ENCODE measurements at places on chromosomes 3 and 15. TPM values are rescaled to one million over a fixed set of nuclear protein-coding genes. Genes with fewer than 3 reads are reported as not detected.
A peak's percentile ranks its signal among the peaks of the same experiment; 100 is the strongest.

DNA sequence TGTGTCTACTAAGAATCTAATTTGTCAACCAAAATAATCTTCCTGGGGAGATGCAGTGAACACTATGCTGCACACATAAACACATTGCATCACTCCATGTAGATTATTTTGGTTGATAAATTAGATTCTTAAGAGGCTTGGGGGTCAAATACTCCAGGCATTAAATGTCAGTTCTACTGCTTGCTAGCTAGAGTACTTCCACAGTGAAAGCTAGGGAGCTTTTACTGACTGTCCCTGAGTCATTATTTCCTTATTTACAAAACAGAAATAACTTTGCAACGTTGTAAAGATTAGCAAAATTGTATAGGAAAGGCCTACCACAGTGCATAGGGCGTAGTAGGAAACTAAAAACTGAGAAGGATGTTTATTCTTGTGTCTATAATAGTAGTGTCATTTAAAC is 12.9 kb upstream of the TMC3 start:
- no peaks in the 10 kb centered on the region for H3K4me1 ChIP-seq
- no peak for DNase-seq
- no peaks in the 10 kb centered on the region for H3K27me3 ChIP-seq
- no peak overlapping the region for H3K27ac ChIP-seq
- no peaks in the 10 kb centered on the region for H3K36me3 ChIP-seq

DNA sequence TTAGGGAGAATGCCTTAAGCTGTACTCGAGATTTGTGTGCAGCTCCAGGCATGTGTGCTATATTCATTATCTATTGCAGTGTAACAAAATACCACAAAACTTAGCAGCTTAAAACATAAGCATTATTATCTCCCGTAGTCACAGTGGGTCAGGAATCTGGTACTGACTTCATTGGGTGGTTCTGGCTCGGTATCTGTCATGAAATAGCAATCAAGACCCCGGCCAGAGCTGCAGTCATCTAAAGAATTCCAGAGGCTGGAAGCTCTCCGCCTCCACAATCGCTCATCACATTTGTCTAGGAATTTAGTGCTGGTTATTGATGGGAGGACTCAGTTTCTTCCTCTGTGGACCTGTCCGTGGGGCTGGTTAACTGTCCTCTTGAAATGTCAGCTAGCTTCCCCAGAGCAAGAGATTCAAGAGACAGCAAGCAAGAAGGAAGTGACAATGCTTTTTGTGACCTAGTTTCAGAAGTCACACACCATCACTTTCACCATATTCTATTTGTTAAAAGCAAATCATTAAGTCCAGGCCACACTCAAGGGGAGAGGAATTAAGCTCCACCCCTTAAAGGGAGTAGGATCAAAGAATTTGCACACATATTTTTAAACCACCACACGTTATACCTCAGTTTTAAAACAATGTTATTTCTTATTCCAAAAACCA is 76.1 kb downstream of the TOP2B start:
- H3K4me3 ChIP-seq = no peak overlapping the region
- H3K4me1 ChIP-seq = no peaks in the 10 kb centered on the region
- H3K36me3 ChIP-seq = no peaks in the 10 kb centered on the region
- H3K27ac ChIP-seq = no peak overlapping the region
- H3K27me3 ChIP-seq = no peaks in the 10 kb centered on the region
- no peak for DNase-seq

The MNS1 gene
- not detected for total RNA-seq

DNA sequence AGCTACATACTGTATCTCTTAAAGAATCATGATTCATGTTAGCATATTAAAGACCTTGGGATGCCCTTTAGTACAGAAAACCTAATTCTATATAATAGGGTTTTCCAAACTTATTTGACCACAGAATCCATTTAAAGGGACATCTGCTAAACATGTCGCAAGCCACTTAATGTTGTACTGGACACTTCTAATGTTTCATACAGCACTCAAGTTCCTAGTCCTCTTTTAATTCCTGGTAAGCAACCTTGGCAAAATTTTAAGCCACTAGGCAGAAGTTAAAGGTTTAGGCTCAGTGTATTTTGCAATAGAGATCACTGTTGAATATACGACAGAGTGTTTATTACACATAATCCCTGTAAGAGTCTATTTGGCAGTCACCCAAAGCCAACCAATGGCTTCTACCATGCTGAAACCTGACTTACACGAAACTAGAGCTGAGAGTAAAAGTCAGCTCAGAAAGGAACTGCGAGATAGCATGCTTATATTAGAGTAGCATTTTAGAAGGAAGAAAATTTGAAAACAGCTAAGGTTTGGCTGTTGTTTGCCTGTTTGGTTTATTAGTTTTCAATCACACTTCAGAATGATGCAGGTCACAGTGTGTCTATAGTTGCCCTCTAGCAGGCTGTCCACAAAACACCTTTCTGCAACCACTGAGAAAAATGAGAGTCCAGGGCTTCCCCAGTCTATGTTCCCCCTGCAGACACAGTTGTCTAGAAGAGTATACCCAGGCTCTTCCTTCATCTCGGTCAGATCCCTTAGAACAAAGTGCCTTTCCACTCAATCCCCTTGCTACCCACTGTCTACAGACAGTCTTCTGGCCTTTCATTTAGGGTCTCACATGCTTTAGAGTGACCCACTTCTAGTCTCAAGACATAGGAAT is 104.4 kb downstream of the FMN1 start:
- peaks cover 15% of the 10 kb centered on the region for H3K4me1 ChIP-seq
- H3K4me3 ChIP-seq = no peak overlapping the region
- peak overlapping the region; percentile 9 for H3K27ac ChIP-seq
- DNase-seq = no peak
- no peaks in the 10 kb centered on the region for H3K27me3 ChIP-seq

GRCh38 chr3:89173546-89173945 is 66.1 kb downstream of the EPHA3 start:
- H3K4me3 ChIP-seq = no peak overlapping the region
- no peaks in the 10 kb centered on the region for H3K27me3 ChIP-seq
- H3K36me3 ChIP-seq = no peaks in the 10 kb centered on the region
- no peaks in the 10 kb centered on the region for H3K4me1 ChIP-seq

DNA sequence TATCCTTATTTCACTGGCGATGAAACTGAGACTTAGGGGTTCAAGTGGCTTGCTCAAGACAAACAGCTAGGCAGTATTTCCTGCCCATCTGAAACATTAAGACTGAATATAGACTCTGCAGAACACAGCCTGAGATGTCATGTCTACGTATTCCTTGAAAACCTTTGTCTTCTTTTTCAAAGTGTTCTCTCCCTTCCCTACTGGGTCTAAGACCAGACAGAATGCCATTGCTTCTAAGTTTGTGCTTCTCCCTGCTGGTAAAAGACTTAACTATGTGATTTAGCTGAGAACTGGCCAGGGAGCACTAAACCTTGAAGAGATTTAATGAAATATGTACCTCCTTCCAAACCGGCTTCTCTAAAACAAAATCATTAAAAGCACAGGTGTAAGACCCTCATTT is 9.9 kb downstream of the BCL6 start:
- no peak for DNase-seq
- H3K4me3 ChIP-seq = no peak overlapping the region
- no peaks in the 10 kb centered on the region for H3K27me3 ChIP-seq
- H3K27ac ChIP-seq = no peak overlapping the region

- H3K4me1 ChIP-seq = no peaks in the 10 kb centered on the region
- H3K4me3 ChIP-seq = no peak overlapping the region
- no peak for DNase-seq
- no peak overlapping the region for H3K27ac ChIP-seq
- no peaks in the 10 kb centered on the region for H3K36me3 ChIP-seq
Measured at GRCh38 chr15:68642491-68642845, 63.7 kb downstream of the CORO2B start.

DNA sequence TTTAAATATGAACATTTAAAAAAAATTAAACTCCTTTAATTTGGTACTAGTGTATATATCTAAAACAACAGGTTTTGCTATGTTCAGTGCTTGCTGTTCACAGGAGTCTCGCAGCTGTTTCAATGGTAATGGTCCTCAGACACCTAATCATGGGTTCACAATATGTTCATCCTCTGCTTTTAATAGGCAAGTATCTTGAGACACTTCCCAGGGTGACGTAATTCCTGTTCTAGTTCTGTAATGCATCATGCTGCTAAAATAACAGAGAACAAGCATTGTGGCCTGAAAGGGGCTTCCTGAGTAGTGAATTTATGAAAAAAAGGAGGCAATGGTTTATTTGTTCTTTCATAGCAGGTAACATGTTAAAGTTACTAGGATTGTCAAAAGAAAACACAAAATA is 625.2 kb upstream of the GBE1 start:
- DNase-seq = no peak
- no peaks in the 10 kb centered on the region for H3K4me1 ChIP-seq
- no peaks in the 10 kb centered on the region for H3K36me3 ChIP-seq
- H3K27me3 ChIP-seq = no peaks in the 10 kb centered on the region

GRCh38 chr3:69324362-69325025 is 61.4 kb downstream of the FRMD4B start:
- no peaks in the 10 kb centered on the region for H3K36me3 ChIP-seq
- H3K4me3 ChIP-seq = no peak overlapping the region
- peaks cover 29% of the 10 kb centered on the region for H3K4me1 ChIP-seq
- DNase-seq = no peak

DNA sequence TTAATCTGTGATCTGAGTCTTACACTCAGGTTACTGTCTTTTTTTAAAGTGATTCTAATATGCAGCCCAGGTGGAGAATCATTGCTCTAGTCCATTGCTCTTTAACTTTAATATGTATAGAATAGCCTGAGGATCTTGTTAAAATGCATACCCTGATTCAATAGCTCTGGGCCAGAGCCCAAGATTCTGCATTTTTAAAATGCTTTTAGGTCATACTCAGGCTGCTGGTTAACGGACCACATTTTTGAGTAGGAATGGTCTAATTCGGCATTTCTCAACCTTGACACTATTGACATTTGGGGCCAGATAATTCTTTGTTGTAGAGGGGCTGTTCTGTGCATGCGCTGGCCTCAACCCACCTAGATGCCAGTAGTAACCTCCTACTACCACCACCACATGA is 20.9 kb upstream of the FSTL1 start:
- peaks cover 3% of the 10 kb centered on the region for H3K27me3 ChIP-seq
- no peaks in the 10 kb centered on the region for H3K4me1 ChIP-seq
- H3K27ac ChIP-seq = no peak overlapping the region
- H3K36me3 ChIP-seq = no peaks in the 10 kb centered on the region
- DNase-seq = no peak

GRCh38 chr3:38040401-38040800 is 1.4 kb downstream of the DLEC1 start:
- H3K27me3 ChIP-seq = no peaks in the 10 kb centered on the region
- peak overlapping the region; percentile 44 for H3K4me3 ChIP-seq
- DNase-seq = no peak
- no peaks in the 10 kb centered on the region for H3K36me3 ChIP-seq
- H3K4me1 ChIP-seq = peaks cover 38% of the 10 kb centered on the region
- H3K27ac ChIP-seq = peak overlapping the region; percentile 85

The ZNF385D gene
- not detected for total RNA-seq

The LSAMP gene
- not detected for total RNA-seq

DNA sequence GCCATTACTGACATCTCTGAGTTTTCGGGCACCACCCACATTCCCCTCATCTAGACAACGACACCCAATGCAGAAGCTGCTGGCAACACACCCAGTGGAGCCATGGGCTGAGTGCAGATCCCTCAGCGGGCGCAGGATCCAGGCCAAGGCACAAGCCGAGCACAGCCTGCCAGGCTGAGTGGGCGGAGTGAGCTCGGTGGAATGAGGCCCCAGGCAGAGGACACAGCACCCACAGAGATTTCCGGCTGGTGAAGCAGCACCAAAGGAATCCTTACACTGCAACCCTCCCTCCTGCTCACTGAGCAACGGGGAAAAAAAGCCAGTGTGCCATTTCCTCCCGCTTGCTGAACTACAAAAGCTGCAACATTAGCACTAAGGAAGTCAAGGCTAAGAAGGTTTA is 34.3 kb downstream of the ZMAT3 start:
- peaks cover 43% of the 10 kb centered on the region for H3K4me1 ChIP-seq
- DNase-seq = peak; percentile 64
- peak overlapping the region; percentile 24 for H3K27ac ChIP-seq
- H3K4me3 ChIP-seq = no peak overlapping the region
- H3K36me3 ChIP-seq = no peaks in the 10 kb centered on the region
- H3K27me3 ChIP-seq = no peaks in the 10 kb centered on the region

DNA sequence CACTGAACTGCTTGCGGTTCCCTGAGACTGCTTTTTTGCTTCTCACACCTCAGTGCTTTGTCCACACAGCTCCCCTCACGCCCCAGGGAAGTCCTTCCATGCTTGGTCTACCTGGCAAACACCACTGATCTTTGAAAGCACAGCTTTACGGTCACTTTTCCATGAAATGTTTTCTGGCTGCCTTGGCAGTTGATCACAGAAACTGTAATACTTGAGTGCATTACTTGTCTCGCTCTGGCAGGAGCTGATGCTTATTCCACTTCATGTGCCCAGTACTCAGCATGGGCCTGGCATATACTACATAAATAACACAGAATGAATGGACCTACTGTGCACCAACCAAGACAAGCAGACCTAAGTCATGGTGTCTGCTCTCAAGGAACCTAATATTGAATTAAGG is 121.1 kb downstream of the MEX3B start:
- H3K4me3 ChIP-seq = no peak overlapping the region
- H3K4me1 ChIP-seq = no peaks in the 10 kb centered on the region
- H3K36me3 ChIP-seq = no peaks in the 10 kb centered on the region
- H3K27ac ChIP-seq = no peak overlapping the region
- H3K27me3 ChIP-seq = no peaks in the 10 kb centered on the region

The FOXL2 gene
- not detected for total RNA-seq

- H3K27ac ChIP-seq = peak within 1 kb of the TSS; percentile 87
- H3K4me1 ChIP-seq = peaks cover 24% of the 10 kb centered on the region
Measured at GRCh38 chr3:187368251-187369088, at the start of gene RTP4. TSS of gene RTP4 (plus strand) at chr3:187368385. CDS start at chr3:187368442, 57 bp downstream.

- peaks cover 7% of the 10 kb centered on the region for H3K36me3 ChIP-seq
- peaks cover 9% of the 10 kb centered on the region for H3K4me1 ChIP-seq
- H3K27ac ChIP-seq = no peak overlapping the region
- no peak overlapping the region for H3K4me3 ChIP-seq
- no peaks in the 10 kb centered on the region for H3K27me3 ChIP-seq
- DNase-seq = no peak
Measured at GRCh38 chr3:4717363-4717740, 224.2 kb downstream of the ITPR1 start.

- no peaks in the 10 kb centered on the region for H3K27me3 ChIP-seq
- no peaks in the 10 kb centered on the region for H3K4me1 ChIP-seq
- no peak overlapping the region for H3K27ac ChIP-seq
- DNase-seq = no peak
Measured at GRCh38 chr3:105931500-105931899, 62.7 kb upstream of the CBLB start.

- H3K4me3 ChIP-seq = no peak overlapping the region
- no peak overlapping the region for H3K27ac ChIP-seq
- no peaks in the 10 kb centered on the region for H3K36me3 ChIP-seq
- no peaks in the 10 kb centered on the region for H3K4me1 ChIP-seq
- no peak for DNase-seq
Measured at GRCh38 chr15:62722237-62722636, 320.3 kb upstream of the TPM1 start.

DNA sequence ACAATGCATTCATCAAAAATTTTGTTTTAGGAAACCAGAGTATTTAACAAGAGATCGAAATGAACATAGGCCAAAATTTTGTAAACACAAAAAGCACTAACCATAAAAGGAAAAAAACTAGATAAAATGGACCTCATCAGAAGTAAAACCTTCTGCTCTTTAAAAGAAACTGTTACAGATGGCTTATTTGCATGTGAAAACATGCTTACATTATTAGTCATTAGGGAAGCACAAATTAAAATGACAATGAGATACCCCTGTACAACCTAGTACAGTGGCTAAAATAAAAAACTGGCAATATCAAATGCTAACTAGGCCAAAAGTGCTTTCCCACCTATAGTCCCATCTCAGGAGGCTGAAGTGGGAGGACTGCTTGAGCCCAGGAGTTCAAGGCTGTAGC is 19.3 kb downstream of the UBR1 start:
- peaks cover 4% of the 10 kb centered on the region for H3K36me3 ChIP-seq
- H3K4me3 ChIP-seq = no peak overlapping the region
- H3K4me1 ChIP-seq = no peaks in the 10 kb centered on the region
- DNase-seq = no peak
- H3K27me3 ChIP-seq = no peaks in the 10 kb centered on the region
- no peak overlapping the region for H3K27ac ChIP-seq

The CCR3 gene
- total RNA-seq = 0.55 TPM

Measured in CD4-positive, alpha-beta memory T cell (primary cell).